ENCODE measurements at places on chromosomes 13 and 19.
A peak's percentile ranks its signal among the peaks of the same experiment; 100 is the strongest.

- no peak for DNase-seq
Observed at GRCh38 chr19:5864725-5865486, 5.4 kb downstream of the FUT5 start.

DNA sequence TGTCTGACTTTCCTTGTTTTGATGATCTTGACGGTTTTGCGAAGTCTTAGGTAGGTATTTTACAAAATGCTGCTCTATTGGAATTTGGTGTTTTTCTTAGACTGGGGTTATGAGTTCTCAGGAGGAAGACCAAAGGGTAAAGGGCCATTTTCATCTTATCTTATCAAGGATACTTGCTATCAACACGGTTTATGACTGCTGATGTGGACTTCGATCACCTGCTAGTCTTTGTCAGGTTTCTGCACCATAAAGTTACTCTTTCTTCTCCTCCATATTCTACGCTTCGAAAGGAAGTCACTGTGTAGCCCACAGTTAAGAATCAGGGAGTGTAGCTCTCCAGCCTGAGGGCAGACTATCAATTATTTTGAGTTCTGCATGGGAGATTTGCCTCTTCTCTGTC lies 7.4 kb upstream of the CEBPG start:
- no peak for DNase-seq

DNA sequence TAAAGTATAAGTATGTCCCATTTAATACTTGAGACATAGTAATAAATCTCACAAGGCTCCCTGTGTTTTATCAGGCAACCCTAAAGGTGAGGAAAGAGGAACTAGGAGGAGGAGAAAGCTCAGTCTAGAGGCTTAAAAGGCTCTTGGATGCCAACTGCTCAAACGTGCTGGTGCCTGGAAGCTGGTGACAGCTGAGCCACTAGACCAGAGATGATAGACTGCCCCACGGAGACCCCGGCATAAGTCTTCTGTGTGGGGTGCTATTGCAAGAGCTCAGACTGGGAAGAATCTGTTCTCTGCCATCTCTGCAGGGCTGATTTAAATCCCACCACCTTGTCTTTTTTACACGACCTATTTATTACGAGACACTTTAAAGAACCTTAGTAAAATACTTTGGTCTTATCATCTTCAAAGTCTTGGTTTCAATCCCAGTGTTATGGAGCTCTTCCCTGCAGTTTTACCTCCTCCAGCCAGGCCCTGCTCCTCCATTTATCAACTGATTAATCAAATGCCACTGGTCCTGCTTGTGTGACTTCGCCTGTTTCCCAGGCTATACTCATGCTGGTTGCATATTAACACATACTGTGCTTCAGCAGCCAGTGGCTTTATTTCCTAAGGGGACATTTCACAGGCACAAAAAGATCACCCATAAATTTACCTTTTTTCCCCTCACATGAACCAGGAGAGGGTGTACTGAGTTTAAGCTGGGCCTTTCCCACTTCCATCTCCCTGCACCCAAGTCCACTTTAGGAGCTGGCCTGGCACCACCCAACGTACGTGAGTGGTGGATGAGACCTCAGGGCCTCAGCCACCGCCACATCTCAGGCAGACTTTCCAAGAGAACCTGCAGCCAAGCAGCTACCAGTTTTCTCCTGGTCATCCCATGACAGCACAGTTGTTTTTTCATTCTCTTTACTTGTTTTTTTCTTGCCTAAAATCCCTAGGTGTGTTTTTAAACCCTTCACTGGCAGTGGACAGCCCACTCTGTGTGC lies 7.8 kb upstream of the ATP12A start:
- no peak for DNase-seq

GRCh38 chr19:30387311-30388115 lies 15.3 kb downstream of the ZNF536 start:
- DNase-seq: no peak

DNA sequence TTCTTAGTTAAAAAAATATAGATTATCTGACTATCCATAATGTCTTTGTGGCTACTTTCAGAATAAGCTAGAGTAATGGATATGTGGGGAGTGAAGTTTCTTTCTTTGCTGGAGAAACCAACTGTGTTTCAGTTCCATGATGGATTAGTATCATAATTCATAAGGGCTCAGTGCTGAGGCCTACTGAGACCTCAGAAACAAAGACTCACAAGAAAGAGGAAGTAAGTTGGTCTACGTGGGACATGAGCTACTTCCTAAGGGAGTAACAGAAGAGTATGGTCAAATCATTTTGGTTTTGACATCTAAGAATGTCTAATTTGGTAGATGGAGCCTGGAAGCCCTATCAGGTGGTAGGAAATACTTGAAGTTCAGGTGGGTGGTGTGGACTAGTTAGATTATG lies 99.0 kb upstream of the HTR2A start:
- no peak for DNase-seq

DNA sequence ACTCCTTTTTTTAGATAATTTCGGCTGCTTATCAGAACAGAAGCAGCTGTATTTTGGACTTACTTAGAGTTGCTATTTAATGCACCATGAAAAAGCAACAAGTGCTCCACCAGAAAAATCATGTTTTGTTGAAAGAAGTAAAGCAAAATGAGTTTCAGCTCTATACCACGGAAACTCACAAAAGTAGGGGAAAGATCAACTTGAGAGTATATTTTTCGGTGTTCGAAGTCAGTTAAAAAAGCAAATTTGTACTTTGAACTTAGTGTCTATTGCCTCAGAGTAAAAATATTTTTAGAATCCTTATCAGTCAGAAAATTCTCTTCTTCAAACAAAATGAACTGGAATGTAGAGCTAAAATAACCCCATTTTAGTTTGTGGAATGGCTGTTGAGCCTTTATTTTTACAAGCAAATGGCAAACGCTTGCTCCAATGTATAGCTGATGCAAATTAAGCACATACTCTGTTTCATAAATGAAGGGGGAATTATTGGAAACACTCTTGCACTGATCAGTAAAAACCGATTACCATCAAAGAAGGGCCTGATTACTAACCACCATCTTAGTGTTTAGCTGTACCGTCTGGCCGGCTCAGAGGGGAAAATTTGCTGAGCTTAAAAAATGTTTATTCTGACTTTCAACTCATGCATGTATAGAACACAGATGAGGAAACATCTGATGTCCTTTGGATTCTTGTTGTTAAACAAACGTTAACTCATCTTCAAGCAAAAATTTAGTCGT lies 540.7 kb downstream of the GPC6 start:
- no peak for DNase-seq

DNA sequence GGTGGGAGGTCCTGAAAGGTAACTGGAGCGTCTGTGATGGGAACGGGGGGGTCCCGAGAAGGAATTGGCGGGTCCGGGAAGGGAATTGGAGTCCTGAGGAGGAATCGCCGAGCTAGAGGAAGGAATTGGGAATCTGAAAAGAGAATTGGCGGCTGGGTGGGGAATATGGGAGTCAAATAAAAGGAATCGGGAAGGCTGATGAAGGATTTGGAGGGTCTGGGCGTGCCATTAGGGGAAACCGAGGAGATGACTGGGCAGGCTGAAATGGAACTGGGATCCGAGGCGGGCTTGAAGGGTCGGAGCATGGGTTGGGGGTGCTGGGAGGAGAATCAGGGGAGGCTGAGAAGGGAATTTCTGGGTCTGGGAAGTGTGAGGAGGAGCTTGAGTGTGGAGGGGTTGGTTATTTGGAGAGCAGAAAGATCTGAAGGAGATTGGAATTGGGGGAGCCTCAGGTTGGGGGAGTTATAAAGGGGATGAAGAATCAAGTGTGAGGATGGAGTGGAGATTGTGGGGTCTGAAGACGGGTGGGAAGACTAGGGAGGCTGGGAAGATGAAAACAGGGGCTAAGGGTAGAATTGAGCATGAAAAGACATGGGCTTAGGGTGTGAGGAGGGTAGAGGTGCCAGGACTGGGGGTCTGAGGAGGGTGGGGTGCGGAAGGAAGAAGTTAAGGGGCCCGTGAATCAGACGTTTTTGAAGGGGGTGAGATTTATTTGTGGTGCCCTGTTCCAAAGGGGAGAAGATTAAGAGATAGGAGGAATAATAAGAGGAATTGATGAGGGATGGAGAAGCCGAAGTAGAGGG lies 718 bp downstream of the ACTN4 start:
- no peak for DNase-seq

- no peak for DNase-seq
Observed at GRCh38 chr13:50676602-50677001, 166.9 kb downstream of the DLEU7 start.

GRCh38 chr19:55419624-55420236 lies 12.1 kb upstream of the UBE2S start:
- DNase-seq: no peak

DNA sequence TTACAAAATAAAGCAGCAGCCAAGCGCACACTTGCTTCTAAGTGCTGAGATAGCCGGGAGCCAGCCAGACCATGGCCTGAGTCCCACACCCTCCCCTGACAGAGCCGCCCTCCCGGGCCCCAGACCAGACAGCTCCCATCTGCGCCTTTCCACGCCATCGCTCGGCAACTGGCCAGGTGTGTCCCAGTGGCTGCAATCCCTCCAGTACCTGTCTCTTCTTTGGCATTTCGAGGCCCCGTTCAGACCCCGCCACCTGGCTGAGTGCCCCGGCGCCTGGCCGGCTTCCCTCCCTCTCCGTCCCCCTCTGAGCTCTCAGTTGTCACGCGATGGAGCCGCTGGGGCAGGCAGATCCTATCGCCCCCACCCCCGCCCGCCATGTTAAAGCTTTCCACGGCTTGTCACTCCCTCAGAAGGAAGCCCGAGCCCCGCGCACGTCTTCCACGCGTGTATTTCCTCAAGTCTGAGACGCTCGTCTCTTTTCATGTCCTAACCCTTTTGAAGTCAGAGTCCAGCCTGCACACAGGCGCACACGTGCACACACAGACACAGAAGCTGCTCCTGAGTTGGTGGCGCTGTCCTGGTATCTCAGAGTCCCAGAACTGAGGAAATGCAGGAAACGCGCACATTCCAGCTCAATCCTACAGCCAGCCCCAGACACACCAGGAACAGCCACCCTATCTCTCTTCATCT lies 7.9 kb downstream of the MLLT1 start:
- no peak for DNase-seq

DNA sequence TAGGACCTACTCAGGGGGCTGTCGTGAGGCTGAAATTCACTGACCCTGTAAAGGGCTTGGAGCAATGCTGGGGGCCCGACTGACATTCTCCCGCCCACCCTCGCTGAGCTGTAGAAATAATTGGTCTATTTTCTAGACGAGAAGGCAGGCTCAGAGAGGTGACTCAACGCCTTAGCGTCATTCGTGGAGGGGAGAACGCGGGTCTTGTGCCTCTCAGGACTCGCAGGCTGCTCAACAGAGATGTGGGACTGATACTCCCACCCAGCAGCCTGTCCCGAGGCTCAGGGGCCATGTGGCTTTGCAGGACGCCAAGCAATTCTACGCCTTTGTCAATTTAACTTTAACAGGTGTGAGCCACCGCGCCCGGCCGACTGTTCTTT lies 23.6 kb upstream of the ASPDH start:
- DNase-seq: no peak

- peak; percentile 61 for DNase-seq
Observed at GRCh38 chr19:44753932-44754749, 5.6 kb downstream of the BCL3 start.

DNA sequence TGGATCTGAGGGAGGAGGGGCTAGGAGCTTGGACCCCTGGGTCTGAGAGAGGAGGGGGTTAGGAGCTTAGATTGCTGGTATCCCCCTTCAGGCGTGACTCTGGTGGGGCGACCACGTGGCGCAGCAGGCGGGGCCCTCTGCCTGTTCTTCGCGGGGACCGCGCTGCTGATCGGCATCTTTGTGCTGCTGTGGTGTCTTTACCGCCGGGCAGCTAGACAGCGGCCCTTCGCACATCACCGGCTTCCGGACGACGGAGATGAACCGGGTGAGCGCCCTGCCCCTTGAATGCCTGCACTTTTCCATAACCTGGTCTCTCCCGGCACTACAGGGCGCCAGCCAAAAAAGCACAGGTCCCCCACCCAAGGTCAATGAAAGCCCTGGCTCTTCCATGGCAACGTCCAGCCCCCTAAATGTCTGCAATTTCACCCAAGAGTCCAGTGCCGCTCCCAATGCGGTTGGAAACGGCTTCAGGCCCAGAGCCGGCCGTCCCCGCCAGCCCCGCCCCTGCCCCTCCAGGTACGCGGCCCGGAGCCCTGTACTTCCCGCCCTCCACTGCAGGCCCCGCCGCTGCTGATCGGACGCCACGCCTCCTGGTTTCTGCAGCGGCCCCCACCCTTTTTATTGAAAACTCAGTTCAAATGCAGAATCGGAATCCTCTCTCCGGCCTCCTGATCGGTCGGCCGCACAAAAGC lies 2.8 kb downstream of the GFY start:
- no peak for DNase-seq

DNA sequence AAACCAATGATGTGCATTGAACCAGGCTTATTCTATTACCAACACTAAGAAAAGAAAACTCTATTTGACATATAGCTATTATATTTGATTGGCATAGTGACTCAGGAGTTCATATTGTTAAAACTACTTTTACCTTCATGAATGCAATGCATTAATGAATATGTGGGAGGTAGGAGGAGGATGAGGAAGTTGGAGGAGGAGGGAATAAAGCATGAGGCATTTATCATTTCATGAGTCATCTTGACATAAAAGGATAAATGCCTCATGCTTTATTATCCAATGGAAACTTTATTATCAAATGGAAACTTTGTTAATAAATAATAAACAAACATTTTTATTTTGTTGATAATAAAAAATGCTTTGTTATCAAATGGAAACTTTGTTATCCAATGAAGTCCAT lies 116.5 kb downstream of the SPRY2 start:
- no peak for DNase-seq

DNA sequence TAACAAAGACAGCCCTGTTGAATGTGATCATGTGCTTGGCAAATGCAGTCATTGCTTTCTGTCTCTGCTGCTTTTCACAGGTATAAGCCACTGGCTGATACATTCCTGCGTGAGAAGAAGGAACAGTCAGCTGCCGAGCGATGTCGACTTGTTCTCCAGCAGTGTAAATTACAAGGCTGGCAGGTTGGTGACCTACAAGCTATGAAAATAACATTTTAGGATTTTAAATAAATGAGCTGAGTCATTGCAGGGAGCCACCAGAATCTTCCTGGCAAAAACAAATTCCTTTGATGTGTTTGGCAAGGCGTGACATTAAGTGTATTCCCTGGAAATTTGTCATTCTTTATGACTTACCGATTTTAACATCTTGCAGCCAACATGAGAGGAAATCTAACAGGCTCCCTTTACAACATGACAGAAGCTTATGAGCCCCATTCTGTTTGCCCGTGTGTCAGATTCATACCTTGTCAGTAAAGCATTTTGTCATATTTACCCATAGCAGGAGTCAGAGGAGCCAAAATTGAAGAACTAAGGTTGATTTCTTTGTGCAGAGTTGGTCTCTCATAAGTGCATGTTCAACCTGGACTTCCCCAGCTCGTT lies 471.4 kb downstream of the MYO16 start:
- no peak for DNase-seq

DNA sequence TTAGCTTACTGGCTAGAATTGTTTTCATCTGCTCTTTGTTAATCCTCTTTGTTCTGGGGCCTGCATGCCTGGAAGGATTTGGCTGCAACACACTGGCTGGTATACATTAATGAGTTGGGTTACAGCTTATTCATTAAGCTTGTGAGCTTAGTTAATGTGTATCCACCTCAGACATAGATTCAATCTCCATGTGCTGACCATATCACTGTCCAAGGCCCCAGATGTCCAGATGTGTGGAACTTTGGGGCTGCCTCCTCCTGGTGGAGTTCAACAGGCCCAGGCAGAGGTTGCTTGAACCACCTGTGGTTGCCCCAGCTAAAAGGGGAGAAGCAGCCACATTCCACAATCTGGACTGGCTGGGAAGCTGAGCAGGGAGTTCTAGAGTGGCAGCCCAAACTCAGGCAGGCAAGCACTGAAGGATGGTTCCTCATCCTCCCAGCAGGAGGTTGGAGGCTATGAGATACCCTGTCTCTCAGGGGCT lies 5.4 kb downstream of the DIAPH3 start:
- no peak for DNase-seq

- no peak for DNase-seq
Observed at GRCh38 chr19:30158067-30158892, 213.9 kb upstream of the ZNF536 start.
